MG63 (cell line): ENCODE measurements at places on chromosomes 7 and 10.

- no peak for DNase-seq
Observed at GRCh38 chr7:73605601-73606220, 18.6 kb downstream of the MLXIPL start.

GRCh38 chr7:110921595-110922151 lies 169.3 kb upstream of the LRRN3 start:
- DNase-seq: no peak

GRCh38 chr10:17290226-17290625 lies 62.2 kb downstream of the VIM start:
- no peak for DNase-seq

DNA sequence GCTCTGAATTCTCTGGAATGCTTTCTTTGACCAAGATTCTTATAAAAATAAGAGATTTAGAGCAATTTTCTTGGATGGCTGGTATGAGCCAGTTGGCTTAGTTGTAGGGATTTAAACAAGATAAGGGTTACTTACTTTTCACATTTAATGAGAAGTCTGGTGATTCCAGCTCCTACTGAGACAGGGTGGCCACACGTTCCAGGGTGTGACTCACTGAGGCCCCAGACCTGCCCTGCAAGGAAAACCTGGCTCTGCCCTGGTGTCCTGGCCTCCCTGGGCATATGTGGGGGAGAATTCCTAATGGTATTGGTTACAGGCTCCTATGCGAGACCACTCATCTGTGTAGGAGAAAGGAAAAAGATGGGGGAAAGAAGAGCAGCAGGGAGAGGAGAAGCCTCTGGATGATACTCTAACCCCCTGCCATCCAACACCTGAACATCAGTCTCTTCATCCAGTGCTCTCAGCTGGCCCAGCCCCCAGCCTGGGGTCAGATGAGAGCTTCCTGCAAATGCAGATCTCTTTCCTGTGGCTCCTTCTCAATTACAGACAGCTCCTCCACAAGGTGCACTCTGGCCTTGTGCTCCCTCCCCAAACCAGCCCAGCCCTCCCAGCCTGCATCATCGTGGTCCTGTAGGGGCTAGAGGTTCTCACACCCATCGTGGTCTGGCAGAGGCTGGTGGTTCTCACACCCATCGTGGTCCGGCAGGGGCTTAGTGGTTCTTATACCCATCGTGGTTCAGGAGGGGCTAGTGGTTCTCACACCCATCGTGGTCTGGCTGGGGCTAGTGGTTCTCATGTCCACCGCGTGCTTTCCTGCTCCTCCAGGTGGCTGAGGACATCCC lies 139.9 kb downstream of the EGFR start:
- DNase-seq: peak; percentile 74
